Right renal cortex interstitium (tissue), 3 donors: ENCODE measurements at places on chromosomes 4 and X. TPM values are rescaled to one million over a fixed set of nuclear protein-coding genes. Genes with fewer than 3 reads are reported as not detected.
A peak's percentile ranks its signal among the peaks of the same experiment; 100 is the strongest.

GRCh38 chr4:71026086-71026485 lies 32.6 kb downstream of the DCK start:
- no peak for DNase-seq

- no peak for DNase-seq
Observed at GRCh38 chr4:168540086-168540485, 43.2 kb downstream of the PALLD start.

DNA sequence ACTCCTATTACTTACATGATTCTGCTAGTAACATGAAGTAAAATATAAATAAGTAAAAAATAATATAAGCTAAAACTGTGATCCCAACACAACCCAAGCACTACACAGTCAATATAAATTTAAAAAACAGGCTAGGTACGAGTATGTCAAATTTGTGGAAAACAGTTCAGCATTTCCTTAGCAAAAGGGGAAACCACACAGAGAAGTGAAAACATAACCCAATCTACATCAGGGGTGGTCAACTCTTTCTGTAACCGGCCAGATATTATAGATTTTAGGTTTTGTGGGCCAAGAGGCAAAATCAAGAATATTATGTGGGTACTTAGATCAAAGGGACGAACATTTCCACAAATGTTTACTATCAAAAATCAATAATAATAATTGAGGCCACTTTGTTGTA lies 70.1 kb downstream of the CHST7 start:
- DNase-seq: no peak

- DNase-seq: no peak
Observed at GRCh38 chr4:41751449-41752061, 3.0 kb upstream of the PHOX2B start.

GRCh38 chr4:124097447-124097846 lies 615.1 kb downstream of the ANKRD50 start:
- no peak for DNase-seq

DNA sequence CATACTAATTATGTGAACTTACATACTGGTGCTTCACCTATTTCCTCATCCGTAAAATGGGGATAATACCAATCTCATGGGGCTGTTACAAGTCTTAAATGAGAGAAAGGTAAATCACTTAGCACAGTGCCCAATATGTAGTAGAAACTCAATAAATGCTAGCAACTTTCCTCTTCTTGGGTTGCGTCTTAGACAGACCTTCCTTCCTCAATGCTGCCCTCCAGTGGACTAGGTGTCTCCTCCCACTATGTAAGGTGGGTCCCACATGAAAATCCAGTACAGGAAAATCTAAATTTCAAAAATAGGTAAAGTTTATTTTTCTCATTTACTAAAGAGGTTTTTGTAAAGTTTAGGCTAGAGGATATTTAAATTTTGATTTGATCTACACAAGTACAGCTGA lies 20.6 kb downstream of the ZDHHC9 start:
- no peak for DNase-seq

GRCh38 chr4:188778905-188779304 lies 639.7 kb downstream of the TRIML1 start:
- DNase-seq: no peak

DNA sequence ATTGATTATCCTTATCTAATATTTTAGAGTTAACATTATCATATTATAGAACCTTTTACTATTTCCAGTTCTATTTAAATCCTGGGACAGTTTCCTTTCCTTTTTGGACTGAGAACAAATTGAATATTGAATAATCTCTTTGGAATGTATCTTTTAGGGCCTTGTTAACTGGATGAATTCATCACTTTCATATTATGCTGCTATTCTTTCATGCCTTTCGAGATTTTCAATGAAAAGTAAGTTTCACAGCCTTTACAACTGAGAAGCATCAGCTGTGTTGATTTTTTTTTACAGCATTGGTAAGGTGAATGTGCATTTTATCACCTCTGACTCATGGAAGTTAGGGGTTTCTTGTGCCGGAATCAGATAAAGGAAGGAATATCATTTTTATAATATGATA lies 39.6 kb downstream of the PDLIM5 start:
- no peak for DNase-seq

DNA sequence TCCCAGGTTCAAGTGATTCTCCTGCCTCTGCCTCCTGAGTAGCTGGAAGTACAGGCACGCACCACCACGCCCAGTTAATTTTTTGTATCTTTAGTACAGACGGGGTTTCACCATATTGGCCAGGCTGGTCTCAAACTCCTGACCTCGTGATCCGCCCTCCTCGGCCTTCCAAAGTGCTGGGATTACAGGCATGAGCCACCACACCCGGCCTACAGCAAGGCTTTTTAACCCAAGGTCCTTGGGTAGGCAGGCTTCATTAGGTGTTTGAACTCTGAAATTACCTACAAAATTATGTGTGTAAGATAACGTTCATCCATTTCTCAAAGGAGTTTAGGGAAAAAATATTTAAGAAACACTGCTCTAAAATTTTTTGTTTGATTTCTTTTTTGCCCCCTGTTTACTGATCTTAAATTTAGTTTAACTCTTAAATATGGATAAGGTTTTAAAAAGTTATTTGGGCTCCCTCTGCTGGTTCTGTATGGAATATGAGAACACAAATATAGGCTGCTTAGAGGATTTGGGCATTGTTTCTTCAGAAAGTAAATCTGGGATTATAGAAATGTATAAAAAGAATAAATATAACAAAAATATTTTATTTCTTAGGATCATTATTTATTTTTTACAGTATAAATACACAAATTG lies 92.8 kb downstream of the CBR4 start:
- DNase-seq: peak; percentile 20

DNA sequence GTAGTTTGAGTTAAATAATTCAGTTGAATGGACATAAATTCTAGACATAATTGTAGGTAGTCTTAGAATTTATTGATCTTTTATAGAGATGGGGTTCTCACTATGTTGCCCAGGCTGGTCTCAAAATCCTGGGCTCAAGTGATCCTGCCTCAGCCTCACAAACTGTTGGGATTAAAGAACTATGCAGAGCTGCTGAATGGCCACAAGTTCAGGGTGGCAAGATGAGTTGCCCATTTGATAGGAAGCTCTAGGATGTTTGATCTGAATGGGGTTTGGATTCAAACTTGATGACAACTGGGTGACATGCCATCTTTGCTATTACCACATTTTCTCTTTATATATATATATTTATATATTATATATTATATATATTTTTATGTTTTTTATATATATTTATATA lies 3.6 kb downstream of the RPL36A start:
- DNase-seq: no peak

- DNase-seq: no peak
Observed at GRCh38 chr4:48947731-48948130, 38.3 kb upstream of the CWH43 start.

DNA sequence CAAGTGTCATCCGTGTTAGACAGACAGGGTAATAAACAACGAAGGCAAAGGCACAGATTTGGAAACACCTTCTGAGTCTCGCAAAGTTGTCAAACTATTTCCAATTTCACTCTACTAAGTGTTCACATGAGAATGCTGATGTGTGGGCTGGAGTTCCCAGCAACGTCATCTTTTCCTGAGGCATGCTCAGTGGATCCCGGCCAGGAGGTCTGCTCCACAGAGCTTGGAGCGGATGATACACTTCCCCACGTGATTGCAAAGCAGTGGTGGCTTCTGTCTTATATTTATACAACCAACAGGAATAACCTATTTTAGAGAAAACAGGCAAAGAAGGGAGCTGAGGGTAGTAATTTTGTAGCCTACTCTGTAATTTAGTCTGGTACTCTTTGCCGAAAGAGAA lies 40.1 kb upstream of the PDK3 start:
- no peak for DNase-seq

DNA sequence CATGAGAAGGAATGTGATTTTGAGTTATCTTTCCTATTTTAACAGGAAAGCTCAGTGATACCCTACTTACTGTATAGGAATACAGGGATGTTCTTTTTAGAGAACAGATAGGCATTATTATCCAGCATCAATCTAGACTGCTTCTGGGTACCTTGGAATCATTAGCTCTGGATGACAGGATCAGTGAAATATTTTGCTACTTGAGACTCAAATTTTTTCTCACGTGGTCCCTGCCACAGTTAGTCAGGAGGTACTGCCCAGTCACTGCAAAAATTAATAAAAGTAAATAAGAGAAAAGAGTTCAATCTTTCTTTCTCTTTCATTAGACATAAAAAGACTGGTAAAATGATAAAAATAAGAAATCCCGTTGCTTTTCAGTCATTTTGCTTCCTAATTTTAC lies 5.5 kb downstream of the ZNF827 start:
- no peak for DNase-seq

DNA sequence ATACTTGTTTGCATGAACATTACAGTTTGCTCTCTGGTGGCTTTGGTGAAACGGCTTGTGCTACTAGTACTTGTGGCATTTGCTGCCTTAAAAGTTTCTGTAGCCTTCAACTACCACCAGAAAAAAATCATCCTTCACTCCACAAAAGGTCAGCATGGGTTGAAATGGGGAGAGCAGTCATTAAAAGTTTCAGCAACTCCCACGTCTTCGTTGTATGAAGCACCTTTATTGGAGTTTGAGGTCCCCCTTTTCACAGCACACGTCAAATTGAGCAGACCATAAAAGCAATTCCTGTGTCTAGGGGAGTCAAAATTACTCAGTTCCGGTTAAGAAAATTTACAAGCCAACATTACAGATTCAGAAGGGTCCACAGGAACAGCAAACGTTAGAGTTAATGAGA lies 23.0 kb upstream of the CCNA2 start:
- DNase-seq: no peak

DNA sequence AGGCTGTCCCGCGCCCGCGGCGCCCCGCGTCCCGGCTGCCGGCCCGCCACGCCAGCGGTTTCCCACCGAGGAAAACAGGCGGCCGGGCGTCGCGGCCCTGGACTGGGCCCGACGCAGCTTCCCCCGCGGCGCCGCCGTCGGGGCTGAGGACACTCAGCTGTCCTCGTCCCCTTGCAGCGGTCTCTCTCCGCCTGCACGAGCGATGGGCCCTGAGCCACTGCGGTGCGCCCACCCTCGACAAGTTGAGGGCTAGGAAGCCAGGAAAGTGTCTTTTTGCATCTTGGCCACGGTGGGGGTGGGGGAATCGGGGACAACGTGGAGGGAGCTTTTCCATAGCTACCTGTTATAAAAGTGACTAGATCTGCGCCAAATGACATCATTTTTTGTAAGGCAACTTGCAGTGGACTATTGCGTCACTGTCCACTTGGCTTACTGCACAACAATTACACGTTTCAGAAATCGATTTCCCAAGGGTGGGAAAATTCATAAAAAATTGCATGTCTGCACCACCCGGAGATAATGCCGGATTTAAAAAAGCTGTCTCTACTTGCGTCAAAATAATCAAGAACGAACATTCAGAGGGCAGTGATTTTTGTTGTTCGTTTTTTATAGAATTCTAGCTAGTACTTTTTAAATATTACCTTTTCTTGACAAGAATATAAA lies 1.1 kb downstream of the KLHL15 start:
- DNase-seq: no peak

GRCh38 chr4:156962528-156962974 lies 9.0 kb downstream of the PDGFC start:
- DNase-seq: no peak

- no peak for DNase-seq
Observed at GRCh38 chrX:24396931-24397279, 36.5 kb downstream of the SUPT20HL1 start.

DNA sequence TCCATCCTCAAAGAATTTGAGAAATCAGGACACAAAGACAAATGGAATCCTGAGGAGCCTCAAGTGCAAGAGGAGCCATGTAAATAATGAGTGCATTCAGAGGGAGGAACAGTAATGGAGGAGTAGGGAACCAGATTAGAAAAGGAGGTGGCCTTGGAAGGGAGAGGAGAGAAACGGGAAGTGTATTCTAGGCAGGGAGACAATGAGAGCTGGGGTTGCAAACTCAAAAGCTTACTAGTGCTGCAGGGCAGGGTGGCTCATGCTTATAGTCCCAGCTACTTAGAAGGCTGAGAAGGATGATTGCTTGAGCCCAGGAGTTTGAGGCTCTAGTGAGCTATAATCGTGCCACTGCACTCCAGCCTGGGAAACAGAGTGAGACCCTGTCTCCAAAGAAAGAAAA lies 113.2 kb upstream of the LSM6 start:
- DNase-seq: no peak

DNA sequence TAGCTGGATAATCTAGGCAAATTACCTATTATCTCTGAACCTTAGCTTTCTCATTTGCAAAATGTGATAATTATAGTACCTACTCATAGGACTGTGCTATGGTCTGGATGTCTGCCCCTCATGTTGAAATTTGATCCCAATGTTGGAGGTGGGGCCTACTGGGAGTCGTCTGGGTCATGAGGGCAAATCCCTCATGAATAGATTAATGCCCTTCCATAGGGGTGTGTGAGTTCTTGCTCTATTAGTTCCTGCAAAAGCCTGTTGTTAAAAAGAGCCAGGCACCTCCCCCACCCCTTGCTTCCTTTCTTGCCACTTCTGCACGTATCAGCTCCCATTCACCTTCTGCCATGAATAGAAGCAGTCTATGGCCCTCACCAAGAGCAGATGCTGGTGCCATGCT lies 73.9 kb downstream of the SERTM2 start:
- DNase-seq: no peak

DNA sequence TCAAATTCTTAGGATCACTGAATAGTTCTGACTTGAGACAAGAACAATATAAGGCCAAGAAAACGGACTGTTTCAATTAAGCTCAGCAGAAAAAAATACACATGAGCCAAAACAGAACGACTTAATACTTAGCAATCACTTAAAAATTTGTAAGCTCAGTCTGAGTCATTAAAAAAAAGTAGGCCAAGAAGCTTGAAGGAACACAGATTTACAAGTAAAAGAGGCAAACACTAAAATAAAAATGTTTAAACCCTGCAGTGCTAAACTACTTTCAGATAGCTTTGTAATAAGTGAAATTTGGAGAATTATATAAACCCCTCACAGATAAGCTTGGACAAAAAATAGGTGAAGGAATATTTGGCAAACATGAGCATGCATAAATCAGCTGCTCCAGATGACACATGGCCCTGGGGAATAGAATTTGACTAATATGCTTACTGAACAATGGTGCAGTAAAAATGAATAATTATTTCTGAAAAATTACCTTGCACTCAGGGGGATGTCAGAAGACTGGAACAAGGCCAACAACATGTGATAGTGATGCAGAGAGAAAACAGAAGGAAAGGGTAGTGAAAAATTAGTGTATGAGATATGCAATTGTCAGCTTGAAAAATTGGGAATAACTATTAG lies 49.6 kb downstream of the LNX1 start:
- no peak for DNase-seq

- DNase-seq: no peak
Observed at GRCh38 chrX:129650183-129650689, 4.5 kb downstream of the APLN start.

- DNase-seq: no peak
Observed at GRCh38 chr4:26001413-26001812, 87.4 kb downstream of the SMIM20 start.

GRCh38 chr4:6601661-6602250 lies 26.8 kb downstream of the MAN2B2 start:
- no peak for DNase-seq

- no peak for DNase-seq
Observed at GRCh38 chr4:184398741-184399511, 75.4 kb downstream of the IRF2 start.

CTSO gene
- polyA plus RNA-seq: 45.1 TPM

GYPA gene
- polyA plus RNA-seq: 6.4 TPM

FAM149A gene
- polyA plus RNA-seq: 61.3 TPM

GIMD1 gene
- polyA plus RNA-seq: not detected

GABRQ gene
- polyA plus RNA-seq: 1.6 TPM

ABRAXAS1 gene
- 29.9 TPM for polyA plus RNA-seq

TMEM131L gene
- 25.3 TPM for polyA plus RNA-seq

YY2 gene
- 2.3 TPM for polyA plus RNA-seq

PDCL2 gene
- not detected for polyA plus RNA-seq
